Stimulated activated CD8-positive, alpha-beta memory T cell treated with anti-CD3 and anti-CD28 coated beads, Interleukin-12 subunit alpha, Interleukin-12 subunit beta, amount 100 ng/mL, for 1 hour (primary cell): ENCODE measurements at places on chromosomes 7 and 10.
A peak's percentile ranks its signal among the peaks of the same experiment; 100 is the strongest.

- no peak for DNase-seq
Measured at GRCh38 chr7:115812794-115813193, 217.8 kb downstream of the TFEC start.

DNA sequence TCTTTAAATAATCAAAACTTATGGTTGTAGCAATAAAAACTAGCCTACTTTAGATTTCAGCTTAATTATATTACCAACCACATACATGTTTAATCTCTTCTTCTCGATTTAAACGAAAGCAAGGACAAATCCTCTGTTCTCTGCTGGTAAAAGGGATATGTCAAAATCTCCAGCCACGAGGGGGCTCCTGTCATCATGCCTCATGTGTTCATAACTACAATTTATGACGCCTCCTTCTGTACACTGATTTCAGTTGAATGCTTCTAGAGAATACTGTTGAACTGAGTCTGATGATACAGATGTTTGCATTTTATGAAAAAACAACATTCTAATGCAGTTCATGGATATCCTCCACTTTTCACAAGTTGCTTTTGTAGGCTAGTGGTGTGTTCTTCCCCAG lies 220.0 kb upstream of the DPP6 start:
- DNase-seq: no peak

DNA sequence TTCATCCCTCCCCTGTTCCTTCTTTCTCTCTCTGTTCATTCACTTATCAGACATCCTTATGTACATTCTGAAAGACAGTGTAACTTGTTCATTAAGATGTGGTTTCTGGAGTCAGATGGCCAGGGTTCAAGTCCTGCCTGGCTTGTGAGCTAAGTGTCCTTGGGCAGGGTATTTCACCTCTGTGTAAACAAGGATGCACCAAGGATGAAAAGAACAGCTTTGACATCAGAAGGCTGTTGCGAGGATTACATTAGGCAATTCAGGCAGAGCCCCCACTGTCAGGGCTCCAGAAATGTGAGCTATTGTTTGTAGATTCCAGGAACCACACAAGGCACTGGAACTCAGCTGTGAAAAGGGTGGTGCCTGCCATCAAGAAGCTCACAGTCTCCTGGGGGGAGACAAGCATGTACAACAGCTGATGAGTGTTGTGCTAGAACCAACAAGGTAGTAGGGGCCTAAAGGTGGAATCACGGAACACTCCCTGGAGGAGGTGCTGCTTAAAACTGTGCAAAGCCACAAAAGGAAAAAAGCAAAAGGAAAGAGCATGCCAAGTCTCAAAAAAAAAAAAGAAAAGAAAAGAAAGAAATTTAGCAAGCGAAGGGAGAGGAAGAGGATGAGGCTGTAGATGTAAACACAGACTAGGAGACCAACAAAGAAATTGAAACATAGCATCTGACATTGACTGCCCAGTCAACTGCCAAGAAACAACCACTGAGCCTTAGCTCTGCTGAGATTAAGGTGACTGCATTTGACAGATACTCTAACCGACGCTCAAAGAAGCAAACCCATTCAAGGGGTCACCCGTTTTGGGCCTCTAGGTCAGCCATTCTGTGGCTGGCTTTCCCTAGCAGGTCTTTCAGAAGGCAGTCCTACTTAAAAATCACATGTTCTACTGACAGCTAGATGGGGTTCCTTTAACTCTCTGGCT lies 12.5 kb downstream of the PDLIM1 start:
- DNase-seq: no peak

DNA sequence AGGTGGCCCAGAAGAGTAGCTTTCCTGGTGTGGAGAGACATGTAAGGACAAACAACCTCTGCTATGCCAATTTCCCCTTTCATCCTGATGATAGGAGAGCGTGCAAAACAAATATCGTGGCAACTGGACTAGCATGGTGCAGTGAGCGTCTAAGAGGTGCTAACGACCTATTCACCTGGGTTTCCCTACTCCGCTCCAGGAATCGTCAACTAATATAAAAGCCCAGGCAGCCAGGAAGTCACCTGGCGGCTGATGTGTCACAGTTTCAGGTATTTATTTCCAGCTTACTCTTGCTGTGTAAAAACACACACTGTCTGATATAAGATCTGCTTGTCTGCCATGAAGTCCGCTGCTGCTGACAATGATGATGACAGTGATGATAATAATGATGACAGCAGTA lies 56.5 kb upstream of the EFCAB10 start:
- DNase-seq: no peak

- DNase-seq: no peak
Measured at GRCh38 chr10:44923611-44924010, 12.5 kb downstream of the TMEM72 start.

- no peak for DNase-seq
Measured at GRCh38 chr10:119208553-119208940, 1.2 kb downstream of the GRK5 start.

DNA sequence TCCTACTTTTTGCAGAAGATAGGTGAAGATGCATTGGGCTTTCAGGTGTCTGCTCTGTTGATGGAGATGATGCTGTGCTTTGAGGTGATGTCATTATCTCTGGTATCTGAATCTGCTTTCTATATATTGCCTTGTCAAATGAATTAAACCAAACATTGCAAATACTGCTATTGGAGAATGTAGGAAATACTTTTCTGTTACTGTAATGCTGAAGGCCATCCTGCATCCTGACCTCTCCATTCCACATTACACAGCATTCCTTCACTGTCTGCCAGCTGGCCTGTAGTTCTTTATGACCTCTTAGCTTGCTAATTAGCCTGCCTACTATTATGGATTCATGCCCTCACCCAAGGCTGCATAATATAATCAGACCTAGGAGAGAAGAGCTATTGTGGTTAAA lies 73.2 kb downstream of the VCL start:
- no peak for DNase-seq

DNA sequence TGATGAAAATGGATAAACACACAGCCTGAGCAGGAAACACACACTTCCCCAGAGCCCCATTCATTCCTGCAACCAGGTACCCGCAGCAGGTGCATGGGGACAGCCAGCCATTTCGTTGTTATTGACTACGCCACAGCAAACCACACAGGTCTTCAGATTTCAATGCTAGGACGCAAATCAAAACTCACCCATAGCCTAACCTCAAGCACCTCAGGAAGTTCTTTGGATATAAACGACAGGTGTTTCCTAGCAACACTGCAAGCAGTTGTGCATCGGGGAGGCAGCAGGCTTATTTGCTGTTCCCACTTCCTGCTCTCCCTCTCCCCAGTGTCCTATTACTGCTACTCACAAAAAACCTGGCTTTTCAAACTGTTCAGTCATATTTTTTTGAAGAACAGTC lies 176.5 kb upstream of the FRMD4A start:
- DNase-seq: peak; percentile 4

GRCh38 chr10:71727105-71727737 lies 7.6 kb upstream of the C10orf105 start:
- no peak for DNase-seq

- DNase-seq: no peak
Measured at GRCh38 chr7:159030490-159031134, 114.1 kb downstream of the VIPR2 start.

DNA sequence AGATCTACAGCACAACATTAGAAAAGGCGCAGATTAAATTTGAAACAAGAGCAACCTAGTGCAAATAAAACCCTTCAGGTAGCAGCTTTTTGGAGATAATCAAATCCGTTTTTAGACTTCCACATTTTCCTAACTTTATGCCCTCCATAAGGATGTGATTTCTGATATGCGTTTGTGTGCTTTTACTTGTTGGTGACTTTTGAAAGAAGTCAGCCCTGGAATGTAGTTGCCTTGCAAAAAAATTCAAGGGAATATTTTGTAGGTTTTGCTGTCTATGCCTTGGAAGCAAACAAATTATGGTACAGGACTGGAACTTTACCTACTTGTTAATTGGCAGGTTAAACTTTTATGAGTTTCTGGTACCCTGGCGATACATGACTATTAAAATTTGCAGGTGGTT lies 86.7 kb upstream of the HDAC9 start:
- DNase-seq: no peak

DNA sequence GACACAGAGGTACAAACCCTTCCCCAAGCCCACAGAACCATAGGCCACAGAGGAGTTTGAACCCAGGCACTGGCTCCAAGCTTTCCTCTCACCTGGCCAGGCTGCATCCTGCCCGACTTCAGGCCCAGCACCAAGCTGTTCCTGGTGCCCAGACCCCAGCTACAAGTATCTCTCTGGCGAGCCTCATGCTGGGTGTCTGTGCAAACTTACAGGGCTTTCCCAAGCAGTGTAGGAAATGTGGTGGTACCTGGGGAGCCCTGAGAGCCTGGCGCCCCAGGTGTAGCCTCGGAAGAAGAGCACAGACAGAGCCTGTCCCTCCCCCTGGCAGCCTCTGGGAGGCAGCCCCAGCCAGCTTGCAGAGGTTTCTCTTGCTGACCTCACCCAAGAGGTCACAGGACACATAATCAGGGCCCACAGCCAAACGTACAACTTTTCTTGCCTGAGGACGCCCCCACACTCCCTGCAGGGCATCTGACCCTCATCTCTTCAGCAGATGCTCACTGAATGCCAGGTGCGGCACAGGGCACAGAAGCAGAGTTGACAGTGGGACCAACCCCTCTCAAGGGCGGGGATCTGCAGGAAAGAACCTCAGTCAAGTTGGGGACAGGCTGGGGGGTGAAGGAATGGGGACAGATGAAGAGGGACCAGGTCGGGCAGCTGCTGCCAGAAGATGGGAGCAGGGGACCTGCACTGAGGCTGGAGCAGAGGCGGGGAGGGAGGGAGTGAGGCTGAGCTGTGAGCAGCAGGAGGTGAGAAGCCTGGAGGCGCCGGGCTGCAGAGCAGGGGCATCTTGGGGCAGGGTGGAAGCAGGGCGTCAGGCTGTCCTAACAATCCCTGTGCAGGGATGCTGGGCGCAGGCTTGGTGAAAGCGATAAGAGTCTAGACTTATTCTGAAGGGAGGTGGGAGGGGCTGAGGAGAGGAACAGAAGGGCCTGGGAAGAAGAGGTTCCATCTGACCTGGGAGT lies 16.3 kb upstream of the MYL7 start:
- DNase-seq: no peak

DNA sequence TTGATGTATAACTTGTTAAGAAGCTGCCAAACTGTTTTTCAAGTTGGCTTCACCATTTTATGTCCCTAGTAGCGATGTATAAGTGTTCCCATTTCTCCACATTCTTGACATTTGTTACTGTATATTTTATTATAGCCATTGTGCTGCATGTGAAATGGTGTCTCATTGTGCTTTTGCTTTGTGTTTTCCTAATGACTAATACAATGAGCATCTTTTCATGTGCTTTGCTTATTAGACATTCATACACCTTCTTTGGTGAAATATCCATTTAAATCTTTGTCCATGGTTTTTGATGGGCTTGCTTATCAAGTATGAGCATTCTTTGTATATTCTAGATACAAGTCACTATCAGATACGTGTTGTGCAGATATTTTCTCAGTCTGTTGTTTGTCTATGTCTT lies 203.0 kb downstream of the CCSER2 start:
- DNase-seq: no peak

DNA sequence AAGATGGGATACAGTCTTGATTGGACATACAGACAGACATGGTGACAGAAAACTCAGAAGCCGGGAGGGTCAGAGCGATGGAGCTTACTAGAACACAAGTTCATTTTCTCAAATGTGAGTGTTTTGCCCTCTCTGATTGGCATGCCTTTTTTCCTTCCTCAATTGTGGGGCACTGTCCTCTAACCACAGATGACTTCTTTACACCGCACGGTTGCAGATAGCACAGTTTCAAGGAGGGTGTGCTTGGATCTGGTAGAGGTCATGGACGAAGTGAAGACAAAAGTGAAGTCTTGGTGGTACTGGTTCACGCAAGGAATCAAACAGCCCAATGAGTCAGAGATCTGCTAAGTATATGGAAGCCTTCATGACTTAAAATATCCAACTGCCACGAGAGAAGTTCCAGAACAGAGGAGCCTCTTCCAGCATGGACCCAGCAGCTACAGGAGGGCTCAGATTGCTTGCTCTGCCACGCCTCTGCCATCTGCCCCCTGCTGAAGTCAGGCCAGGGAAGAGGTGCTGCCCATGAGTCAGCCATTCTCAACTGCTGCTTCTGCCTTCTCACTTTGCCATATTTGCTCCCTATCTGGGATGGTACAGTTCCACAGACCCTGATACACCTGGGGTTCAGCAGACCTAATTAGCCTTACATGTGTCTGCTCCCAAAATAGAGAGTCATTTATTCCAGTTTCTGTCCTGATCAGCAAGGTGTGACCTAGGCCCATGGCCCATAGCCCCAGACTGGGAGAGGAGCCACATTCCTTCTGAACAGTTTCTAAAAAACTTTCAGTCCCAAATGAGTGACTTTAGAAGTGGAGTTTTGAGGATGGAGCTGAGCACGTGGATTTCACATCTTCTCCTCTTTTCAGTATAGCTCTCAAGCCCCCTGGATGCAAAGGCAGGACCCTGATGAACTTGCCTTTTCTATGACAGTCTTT lies 413.8 kb downstream of the KCNMA1 start:
- no peak for DNase-seq

DNA sequence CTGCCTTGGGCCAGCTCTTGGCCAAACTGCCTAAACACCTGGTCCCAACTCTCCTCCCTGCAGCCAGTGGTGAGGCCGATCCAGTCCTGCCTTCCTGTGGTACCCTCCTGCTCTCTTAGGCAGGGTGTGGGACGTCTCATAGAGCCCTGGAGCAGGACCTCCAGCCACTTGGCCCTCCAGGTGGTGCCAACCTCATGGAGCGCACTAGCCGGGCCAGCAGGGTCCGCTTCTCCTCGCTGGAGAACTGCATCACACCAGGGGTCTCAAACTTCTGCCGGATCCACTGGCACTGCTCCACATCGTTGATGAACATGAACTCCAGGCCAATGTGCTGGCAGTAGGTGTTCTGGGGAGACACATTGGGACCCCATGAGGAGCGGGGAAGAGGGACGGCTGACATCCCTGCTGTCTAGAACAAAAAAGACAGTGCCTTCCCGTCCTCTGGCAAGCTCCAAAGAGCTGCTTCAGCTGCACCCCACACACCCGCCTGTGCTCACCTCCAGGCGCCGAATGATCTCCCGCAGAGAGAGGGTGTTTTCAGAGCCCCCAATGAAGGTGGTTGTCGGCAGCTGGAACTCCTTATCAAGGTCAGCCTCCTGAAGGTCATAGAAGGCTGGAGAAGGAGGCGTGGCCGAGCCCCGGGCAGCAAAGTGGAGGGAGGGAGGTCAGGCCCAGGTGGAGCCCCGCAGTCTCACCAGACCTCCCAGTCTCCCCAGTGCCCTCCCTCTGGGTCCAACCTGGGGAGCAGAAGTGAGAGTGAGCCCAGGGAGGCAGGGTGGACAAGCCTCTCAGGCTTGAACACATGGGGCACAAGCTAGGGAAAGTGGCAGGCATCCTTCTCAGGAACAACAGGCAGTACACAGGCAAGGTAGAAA lies 10.2 kb downstream of the OGDHL start:
- no peak for DNase-seq

DNA sequence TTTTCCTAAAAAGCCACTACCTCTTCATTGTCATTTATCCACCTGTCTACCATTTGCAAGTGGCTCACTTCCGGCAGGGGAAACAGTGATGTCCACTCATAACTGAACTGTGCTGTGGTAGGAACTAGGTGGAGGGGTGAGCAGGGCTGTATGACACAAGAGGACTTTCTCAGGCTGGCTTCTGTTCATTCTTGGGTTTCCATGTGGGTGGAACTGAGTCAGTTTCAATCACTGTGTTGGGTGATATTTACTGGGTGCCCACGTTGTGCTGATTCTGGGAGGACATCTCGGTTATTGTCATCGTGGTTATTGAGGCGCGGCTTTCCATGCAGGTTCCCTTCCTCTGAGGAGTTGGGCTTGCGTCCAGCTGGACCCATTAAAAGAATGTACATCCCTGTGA lies 38.8 kb downstream of the RAMP3 start:
- DNase-seq: no peak
